NCI-H1694 (cell line): ENCODE measurements at places on chromosomes 12 and 14.

GRCh38 chr12:57781244-57781643 is 1.3 kb upstream of the TSFM start:
- DNase-seq = no peak

DNA sequence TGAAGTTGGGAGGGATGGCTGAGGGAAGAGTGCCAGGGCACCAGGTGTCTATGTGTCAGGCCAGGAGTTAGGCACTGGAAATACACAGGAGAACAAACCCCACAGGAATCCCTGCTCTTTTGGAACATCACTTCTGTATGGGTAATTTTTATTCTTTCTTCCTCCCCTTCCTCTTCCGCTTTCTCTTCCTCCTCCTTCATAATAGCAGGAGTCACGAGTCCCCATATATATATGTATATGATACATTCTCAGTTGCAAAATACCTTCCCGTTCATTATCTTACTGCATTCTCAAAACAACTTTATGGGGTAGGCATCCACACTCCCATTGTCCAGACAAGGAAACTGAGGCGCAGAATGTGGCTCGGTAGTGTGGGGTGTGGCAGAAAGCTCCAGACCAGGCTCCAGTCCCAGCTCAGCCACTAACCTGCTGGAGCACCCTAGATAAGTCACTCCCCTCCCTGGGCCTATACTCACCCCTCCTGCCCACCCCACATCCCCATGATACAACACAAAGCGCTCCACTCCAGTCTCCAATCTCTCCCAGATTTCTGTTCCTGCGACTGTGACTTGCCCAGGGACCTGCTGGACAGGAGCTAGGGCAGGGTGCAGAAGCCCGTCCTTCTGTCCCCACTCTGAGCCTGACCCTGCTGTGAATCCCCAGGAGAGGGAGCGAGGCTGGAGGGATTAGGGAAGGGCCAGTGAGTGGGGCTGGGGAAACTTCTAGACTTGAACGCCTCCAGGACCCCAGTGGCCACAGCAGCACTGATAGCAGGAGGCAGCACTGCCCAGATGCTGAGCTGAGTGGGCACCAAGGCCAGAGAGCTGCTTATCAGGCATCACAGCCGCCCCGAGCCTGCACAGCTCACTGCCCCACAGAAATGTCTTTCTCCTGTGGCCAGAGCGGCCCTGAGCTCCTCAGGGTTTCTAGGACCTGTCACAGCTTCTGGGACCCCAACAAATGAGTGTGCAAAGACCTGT is 1.4 kb upstream of the AQP2 start:
- no peak for DNase-seq

DNA sequence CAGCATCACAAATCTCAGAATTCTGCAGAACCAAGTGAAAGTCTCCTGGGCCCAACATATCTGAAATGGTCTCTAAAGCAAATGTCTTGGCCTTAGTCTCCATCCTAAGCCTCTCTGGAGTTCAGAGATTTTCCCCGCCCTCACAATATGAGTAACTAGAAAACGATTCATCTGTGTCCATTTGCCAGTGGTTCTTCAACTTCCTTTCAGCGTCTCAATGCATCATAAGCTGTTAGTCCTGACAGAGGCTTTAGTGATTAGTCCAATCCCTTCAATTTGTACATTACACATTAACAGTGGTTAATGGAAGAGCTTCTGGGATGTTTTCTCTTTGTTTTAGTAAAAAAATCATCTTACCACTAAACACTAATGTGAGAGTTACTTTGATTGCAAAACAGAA is 17.4 kb downstream of the NPC2 start:
- no peak for DNase-seq

DNA sequence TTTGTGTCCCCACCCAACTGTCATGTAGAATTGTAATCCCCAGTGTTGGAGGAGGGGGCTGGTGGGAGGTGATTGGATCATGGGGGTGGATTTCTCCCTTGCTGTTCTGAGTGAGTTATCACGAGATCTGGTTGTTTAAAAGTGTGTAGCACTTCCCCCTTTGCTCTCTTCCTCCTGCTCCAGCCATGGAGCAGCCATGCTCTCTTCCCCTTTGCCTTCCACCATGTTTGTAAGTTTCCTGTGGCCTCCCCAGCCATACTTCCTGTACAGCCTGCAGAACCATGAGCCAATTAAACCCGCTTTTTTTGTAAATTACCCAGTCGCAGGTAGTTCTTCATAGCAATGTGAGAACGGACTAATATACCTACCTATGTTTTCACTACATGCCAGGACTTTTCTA is 2.6 kb upstream of the POC1B start:
- DNase-seq = no peak

DNA sequence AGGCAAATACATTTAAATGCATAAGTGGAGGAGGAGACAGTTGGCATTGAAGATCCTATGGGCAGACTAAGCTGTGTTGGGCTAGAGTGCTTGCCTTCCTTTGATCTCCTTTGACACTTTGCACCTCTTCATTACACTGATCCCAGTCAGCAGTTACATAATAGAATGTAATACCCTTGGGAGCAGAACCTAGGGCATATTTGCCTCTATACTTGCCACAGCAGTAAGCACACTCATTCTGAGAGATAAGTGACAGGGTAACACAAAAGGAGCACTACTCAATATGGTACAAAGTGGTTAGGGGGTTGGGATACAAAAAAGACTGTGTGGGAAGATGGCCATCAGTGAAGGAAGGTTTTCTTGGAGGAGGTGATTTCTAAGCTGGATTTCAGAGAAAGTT is 9.0 kb downstream of the MARS1 start:
- no peak for DNase-seq

- no peak for DNase-seq
These were observed 170.8 kb downstream of the TMX1 start for GRCh38 chr14:51410897-51411296.

- DNase-seq = no peak
These were observed 1095.9 kb downstream of the TMEM121 start for GRCh38 chr14:106622200-106622745.

- no peak for DNase-seq
These were observed 210.6 kb downstream of the PHLDA1 start for GRCh38 chr12:75820848-75821578.

- no peak for DNase-seq
These were observed 25.0 kb upstream of the POLR3B start for GRCh38 chr12:106332536-106332935.

DNA sequence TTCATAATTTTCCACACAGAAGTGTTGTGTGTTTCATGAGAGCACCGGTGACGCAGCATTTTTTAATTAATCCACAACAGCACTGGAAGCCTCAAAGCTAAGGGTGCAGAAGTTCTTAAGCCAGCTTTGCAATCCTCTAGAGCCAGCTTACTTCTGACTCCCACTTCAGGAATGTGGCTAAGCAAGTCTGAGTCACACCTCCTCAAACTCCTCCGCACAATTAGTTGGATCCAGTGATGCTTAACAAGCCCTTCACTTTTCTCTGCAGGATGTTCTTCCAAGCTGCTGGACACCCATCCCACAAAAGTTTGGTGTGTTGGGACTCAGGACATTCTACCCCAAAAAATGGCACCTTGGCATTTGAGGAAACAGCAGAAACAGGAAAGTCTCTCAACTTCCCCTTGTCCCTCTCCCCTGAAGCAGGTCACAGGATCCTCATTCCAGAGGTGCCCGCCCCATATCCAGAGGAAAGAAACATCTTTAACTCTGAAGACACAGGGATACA is 210.0 kb downstream of the PPM1H start:
- DNase-seq = no peak

DNA sequence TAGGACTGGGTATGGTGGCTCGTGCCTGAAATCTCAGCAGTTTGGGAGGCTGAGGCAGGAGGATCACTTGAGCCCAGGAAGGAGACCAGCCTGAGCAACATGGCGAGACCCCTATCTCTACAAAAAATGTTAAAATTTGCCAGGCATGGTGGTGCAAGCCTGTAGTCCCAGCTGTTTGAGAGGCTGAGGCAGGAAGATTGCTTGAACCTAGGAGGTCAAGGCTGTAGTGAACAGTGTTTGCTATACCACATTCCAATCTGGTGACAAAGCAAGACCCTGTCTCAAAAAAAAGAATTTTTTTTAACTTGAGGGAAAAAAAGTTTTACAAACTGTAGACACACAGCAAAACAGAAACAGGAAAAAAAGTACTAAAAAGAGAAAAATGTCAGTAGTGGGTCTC is 2.3 kb upstream of the MAP3K9 start:
- no peak for DNase-seq

DNA sequence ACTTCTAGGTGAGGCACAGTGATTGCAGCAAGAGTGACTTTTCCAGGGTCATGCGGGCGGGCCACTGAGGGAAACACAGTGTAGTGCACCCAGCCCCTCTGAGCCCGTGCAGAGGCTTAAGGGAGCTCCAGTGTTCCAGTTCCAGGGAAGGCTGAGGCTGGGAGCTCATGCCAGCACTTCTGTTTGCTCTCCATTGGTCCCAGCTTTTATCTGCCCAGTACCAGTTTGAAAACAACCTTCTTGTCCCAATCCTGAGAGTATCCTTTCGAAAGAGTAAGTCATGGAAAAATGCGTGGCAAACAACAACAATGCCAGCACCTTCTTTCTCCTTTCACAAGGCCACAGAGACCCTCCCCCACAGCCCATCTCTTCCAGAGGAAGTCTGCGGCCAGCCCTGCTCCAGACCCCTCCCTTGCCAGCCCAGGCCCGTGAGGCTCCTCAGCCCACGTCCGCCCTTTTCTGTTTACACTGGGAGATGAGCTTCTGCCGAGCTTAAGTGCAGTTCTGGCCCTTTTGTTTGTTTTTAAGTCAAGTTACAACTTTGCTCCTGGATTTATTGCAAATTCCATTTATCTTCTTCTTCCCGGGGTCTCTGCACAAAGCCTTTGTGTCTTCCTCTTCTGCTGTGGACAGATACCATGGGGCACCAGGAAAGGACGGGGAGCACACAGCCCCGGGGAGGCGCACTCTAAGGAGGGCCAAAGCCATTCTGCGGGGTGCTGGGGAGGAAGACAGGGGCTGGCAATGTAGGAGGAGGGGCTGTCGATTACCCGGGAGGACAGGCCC is 185.6 kb downstream of the ZFP36L1 start:
- no peak for DNase-seq

DNA sequence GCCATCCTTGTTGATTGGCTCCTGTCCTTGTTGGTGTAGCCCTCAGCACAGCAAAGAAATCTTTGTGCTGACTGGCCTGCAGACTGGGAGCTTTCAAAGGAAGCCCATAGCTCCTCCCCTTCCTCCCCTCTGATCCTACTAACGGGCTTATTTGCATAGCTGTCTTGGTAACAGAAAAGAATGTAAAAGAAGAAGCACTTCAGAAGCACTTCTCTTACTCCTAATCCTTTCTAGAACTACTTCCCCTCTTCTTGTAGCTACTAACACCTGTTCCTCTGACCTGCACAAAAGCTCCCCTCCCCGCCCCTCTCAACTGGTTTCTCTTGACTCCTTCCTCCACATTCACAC is 14.3 kb upstream of the RIC8B start:
- no peak for DNase-seq

DNA sequence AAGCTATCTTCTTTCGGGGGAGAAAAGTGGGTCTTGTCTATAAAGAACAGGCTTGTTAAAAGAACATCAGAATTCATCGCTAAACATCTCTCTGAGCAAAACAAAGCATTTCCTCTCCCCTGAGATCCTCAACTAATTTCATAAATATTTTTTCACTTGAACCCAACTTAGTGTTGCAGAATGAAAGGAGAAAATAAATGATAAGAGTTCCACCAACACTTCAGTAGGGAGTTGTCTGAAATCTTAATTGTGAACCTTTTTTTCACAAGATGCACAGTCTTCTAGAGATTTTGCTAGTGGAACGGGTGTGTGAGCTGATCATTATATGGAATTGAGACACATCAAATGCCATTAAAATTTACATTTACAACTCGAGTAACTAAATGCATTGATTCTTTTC is 1.3 kb upstream of the DAAM1 start:
- DNase-seq = no peak

- no peak for DNase-seq
These were observed 18.8 kb upstream of the BEGAIN start for GRCh38 chr14:100605706-100606686.

DNA sequence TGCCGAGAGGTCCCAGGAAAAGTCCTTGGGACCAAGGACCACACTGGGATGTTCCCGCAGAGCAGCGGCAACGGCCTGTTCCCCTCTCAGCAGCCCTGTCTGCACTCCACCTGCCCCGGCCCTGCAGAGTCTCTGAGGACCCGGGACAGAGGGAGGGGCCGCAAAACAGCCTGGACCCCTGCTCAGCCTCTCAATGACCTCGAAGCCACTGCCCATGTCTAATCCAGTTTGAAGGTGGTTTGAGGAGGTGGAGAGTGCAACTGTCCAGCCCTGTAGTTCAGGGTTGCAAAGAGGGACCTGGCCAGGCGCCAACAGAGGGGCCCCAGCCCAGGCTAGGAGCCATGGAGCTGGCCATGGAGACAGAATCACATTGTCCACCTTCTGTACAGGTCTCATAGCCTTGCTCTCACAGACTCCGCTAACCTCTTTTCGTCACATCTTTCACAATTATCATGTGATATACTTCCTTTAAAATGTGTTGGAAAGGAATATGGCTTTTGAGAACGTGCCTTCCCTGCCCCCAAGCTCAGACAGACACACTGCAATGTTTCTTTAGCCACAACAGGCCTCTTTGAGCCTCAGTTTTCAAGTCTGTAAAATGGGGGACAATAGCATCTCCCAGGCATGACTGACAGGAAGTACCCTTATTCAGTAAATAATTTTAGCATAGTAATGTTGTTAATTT is 49.3 kb downstream of the ACTN1 start:
- DNase-seq = no peak

DNA sequence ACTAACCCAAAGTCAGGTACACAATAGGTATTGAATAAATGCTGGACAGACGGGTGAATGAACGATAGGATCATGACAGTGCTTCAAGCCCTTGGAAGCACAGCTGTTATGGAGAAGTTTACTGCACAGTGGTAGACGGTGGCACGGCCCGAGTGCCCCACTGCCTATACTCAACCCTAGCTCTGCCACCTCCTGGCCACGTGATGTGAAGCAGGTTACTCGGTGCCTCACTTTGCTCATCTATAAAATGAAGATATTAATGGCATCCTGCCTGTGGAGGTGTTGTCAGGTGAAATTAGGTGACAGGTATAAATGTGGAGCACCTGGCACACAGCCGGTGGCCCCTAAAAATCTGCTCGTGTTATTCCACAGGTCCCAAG is 5.8 kb downstream of the ASB2 start:
- DNase-seq = peak; percentile 81

GRCh38 chr14:55588259-55588699 is 8.3 kb downstream of the KTN1 start:
- no peak for DNase-seq

- no peak for DNase-seq
These were observed 226.3 kb downstream of the SPTSSA start for GRCh38 chr14:34235643-34236300.

- DNase-seq = no peak
These were observed 74.5 kb downstream of the CCDC60 start for GRCh38 chr12:119409043-119409442.

GRCh38 chr12:87094356-87094755 is 838.2 kb upstream of the MGAT4C start:
- DNase-seq = no peak

DNA sequence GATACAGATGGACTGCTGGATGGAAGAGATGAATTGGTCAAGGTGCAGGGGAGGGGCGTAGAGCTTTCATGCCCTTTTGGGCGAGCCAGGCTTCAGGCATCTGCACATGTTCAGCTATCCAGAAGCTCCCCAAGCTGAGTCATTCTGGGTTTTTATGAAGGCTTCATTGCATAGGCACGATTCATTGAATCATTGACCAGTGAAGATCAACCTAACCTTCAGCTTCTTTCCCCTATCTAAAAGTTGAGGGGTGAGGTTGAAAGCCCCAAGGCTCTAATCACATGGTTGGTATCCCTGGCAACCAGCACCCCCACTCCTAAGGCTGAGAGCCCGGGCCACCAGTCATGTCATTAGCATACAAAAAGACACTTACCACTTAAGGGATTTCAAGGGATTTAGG is 36.3 kb downstream of the RPS29 start:
- no peak for DNase-seq
